ENCODE measurements at places on chromosomes 5 and 9.
A peak's percentile ranks its signal among the peaks of the same experiment; 100 is the strongest.

GRCh38 chr5:159560088-159560487 is 229.8 kb upstream of the IL12B start:
- no peak for DNase-seq

GRCh38 chr5:103315455-103315854 is 56.9 kb downstream of the MACIR start:
- DNase-seq: no peak

- peak; percentile 39 for DNase-seq
Measured at GRCh38 chr5:1004461-1005248, 3.9 kb upstream of the NKD2 start.

DNA sequence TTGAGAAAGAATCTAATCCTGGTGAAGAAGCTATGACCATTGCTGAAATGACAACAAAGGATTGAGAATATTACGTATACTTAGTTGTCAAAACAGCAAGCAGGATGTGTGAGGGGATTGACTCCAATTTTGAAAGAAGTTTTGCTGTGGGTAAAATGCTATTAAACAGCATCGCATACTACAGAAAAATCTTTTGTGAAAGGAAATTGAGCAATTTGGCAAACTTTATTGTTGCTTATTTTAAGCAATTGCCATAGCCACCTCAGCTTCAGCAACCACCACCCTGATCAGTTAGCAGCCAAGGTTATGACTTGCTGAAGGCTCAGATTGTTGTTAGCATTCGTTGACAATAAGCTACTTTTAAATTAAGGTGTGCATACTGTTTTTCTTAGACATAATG is 22.5 kb upstream of the ARL14EPL start:
- DNase-seq: peak; percentile 54

DNA sequence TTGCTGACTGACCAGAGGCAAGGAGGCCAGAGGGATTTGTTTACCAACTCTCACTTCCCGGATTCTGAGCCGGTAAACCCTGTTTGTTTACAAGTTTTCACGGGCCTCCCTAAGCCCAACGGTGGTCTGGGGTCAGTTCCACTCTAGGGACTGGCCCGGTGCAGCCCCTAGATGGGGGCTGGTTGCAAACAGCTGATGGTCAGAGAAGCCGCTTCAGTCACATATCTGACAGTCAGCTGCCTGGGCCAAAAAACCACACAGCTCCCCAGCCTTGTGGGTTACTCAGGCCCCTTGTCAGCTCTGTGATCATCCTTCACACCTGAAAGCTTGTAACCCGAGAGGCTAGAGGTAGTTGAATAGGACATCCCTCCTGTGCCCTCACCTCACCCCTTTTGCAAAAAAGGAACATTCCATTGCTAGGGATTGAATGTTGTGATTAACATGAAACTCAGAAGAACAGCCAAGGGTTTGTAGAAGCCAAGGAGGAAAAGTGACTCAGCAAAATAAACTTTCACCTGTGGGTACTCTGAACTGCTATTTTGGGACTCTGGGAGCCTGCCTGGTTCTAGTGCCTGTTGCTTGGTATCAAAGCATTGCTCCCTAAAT is 40.4 kb downstream of the SAR1B start:
- peak; percentile 34 for DNase-seq

- DNase-seq: no peak
Measured at GRCh38 chr9:126464694-126465441, 138.2 kb downstream of the MVB12B start.

DNA sequence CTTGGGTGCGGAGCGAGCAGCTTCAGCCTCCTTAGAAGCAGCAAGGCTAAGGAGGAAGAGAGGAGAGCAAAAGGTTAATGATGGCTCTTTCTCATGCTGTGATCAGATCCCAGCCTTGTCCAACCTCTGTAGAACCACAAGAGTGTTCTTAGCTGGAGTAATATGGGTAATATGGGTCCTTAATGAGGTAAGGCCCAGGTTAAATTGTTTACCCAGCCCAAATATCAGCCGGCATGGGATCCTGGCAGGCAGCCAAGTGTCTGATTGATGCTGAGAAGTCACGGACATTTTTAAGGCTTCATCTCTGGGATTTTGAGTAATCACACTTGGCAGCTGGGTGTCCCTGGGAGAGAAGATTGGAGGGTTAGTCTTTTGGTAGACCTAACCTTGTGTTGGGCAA is 32.3 kb downstream of the GLRA1 start:
- DNase-seq: no peak

DNA sequence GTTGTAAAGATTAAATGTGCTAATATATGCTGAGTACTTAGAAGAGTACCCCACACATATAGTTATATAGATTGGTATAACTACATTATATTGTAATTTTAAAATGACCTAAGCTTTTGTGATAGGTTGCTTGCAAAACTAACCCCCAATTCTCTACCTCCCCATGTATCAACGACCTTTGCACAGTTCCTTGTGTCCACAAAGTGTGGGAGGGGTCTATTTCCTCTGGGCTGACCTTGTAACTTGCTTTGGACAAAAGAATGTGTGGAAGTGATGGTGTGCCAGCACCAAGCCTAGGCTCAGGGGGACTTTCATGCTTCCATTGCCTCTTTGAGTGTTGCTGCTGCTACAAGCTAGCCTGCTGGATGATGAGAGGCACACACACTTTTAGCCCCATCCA is 20.6 kb downstream of the C5 start:
- DNase-seq: no peak

- DNase-seq: no peak
Measured at GRCh38 chr9:89892920-89893319, 288.1 kb downstream of the GADD45G start.

Measured in AG10803 (cell line).